NCI-H146 (cell line): ENCODE measurements at places on chromosomes 5 and 9.

GRCh38 chr9:20187318-20187717 is 398.5 kb upstream of the SLC24A2 start:
- no peak for DNase-seq

DNA sequence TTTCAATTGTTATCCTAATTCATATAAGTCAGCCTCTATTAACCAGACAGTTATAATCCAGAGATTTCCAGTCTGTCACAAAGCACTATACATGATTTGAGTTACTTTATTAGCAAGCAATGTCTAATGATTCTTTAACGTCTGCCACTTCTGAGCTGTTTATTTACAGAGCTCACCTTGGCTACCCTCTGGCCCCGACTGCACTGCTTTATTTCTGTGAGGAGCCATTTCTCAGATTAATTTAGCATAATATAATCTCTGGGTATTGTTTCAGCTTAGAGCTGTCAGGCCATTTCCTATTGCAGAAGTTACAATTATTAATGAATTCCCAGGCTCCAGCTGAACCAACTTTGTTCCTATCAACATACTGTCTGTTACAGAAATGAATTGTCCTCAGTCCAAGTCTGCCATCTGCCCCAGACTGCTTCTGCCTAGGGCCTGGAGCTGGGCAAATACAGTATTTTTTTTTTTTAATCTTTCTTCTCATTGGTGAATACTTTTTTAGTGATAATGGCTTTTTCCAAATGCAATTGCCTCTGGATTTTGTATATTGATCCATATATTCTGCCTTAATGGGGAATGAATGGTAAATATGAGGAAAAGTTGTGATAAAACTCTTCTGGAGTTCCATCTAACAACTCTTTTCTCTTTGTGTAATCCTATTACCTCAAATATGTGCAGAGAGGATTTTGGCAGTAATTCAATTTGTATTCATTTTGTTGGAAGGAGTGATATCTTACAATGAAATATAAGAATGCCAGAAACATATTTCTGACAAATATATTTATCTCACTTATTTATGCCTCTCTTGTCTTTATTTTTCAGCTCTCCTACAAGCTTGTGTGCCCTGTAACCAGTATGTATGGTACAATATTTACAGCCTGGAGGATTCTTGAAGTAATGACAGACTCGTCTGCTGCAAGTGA is 104.7 kb downstream of the FOCAD start:
- no peak for DNase-seq

DNA sequence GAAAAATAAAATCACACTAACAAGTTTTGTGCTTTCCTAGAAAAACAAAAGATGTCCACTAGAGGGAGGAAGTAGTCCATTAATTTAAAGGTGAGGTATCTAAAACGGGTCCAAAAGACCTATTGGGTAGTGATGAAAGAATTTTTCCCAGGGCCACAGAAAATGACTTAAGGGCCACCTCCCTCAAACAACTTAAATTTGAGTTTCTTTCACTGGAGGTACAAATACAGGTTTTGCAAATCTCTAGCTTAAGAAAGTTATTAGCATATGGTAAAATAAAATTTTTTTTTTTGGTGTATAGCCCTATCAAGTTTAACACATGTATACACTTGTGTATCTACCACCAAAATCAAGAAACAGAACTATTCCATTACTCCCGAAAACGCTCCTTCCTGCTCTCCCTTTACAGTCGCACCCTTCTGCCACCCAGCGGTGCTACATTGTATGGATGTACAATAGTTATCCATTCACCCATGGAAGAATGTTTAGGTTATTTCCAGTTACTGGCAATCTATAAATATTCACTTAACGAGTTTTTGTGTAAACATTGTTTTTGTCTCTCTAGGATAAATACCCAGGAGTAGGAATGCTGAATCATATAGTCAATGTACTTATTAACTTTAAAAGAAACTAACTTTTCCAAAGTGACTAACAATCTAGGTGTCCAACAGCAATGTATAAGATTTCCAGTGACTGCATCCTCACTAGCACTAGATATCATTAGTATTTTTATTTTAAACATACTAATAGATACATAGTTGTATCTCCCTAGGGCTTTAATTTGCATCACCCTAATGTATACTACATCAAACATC is 21.9 kb downstream of the DEPDC1B start:
- peak; percentile 33 for DNase-seq

DNA sequence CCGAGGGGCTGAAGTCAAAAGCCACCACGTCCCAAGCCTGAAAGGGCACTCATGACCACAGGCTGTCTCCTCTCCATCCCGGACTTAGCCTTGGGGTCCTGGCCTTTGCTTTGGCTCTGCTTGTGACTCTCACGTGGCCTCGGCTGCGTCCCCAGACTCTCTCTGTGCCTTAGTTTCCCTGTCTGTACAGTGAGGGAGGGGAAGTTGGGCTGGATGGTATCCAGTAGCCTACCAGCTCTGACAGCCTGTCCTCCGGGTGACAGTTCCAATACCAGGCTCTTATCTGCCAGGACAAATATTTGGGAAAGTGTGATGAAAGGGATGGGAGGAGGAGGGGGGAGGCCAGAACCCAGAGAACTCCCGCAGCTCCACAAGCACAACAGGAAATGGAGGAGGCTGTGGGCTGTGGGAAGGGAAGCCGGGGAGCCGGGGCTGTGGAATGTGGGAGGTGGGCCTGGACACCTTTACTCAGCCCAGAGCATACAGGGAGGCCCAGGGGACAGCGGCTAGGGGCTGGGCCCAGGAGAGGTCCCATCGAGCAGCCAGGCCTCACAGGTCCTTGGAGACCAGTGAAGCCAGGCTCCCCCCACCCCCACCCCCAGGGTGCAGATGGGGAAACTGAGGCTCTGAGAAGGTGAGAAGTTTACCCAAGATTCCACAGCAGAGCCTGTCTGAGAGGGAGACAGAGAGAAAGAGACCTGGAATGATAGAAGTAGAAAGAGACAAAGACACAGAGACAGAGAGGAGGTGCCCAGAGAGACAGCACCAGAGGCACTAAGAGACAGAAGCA is 18.3 kb downstream of the PDGFRB start:
- no peak for DNase-seq

- DNase-seq, result no peak
Measured at GRCh38 chr5:150398722-150399523, 13.8 kb downstream of the CD74 start.

DNA sequence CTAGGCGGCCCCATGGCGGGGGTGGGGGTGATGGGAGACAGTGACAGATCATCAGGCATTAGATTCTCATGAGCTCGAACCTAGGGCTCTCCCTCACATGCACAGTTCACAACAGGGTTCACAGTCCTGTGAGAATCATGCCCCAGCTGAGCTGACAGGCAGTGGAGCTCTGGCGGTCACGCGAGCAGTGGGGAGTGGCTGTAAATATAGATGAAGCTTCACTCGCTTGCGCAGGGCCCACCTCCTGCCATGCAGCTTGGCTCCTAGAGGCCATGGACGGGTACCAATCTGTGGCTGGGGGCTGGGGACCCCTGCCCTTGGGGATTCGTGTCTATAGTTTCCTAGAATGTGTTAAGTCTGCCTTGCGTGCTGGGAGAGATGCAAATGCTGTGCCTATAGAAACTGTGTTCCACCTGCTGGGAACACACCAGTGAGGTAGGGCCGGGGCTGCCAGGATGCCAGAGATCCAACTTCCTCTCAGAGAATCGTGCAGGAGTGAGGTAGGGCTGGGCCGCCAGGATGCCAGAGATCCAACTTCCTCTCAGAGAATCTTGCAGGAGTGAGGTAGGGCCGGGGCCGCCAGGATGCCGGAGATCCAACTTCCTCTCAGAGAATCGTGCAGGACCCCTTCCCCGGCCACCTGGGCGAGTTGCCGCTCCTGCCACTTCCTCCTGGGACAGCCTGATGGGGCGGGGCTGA is 14.1 kb upstream of the EXOC3 start:
- no peak for DNase-seq

GRCh38 chr9:115513148-115513547 is 395.2 kb upstream of the TNC start:
- DNase-seq, result no peak

DNA sequence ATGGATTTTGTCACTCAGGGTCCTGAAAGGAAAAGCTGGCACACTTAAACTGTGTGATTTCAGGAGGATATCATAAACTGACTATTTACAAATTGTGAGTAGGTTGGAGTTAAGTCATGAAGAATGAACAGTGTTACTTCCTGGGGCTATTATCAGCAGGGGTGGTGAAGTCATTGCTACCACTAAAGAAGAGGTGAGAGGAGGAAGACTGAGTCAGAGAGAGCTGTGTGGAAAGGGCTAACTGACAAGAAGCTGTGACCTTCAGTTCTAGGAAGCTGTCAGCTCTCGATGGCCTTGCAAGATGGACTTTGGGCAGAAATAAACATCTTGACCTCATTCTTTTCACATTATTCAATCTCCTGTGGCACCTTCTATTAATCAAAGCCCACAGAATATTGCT is 72.3 kb upstream of the STARD4 start:
- DNase-seq, result no peak

- DNase-seq, result no peak
Measured at GRCh38 chr5:66881480-66882161, 285.4 kb downstream of the MAST4 start.

- DNase-seq, result no peak
Measured at GRCh38 chr5:139647506-139648204, 494 bp upstream of the CXXC5 start.

DNA sequence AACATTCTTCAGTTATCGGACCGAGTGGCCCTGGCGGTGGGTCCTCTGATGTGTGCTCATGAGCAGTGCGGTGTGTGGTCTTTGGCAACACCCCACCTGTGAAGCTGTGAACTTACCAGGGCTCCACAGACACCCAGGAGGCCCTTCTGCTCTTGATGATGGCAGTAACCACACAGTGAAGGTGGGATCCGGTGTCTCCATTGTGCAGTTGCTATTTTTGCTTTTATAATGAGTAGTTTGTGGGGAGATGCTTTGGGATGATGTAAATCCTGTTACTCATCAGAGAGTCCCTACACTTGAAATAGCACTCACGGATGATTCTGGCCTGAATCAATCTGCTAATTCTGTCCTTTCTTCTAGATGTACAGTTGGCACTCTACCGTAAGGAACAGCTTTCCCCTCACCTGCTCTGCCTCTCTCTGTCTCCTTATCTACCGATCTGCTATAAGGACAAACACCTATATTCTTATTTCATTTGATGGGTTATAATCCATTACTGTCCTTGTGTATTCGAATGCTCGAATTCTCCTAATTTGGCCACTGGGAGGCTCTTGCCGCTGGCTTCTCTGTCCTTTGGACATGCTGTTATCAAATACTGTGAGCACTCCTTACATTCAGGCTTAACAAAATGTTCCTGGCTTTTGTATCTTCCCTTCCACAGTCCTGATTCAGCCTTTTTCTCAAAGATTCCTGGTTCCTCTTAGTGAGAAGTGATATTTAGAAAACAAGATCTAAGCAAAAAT is 20.2 kb downstream of the ATPSCKMT start:
- DNase-seq, result no peak

GRCh38 chr5:68007451-68007850 is 208.1 kb upstream of the PIK3R1 start:
- DNase-seq, result no peak

GRCh38 chr5:14491015-14491915 is 90.3 kb upstream of the OTULINL start:
- no peak for DNase-seq

DNA sequence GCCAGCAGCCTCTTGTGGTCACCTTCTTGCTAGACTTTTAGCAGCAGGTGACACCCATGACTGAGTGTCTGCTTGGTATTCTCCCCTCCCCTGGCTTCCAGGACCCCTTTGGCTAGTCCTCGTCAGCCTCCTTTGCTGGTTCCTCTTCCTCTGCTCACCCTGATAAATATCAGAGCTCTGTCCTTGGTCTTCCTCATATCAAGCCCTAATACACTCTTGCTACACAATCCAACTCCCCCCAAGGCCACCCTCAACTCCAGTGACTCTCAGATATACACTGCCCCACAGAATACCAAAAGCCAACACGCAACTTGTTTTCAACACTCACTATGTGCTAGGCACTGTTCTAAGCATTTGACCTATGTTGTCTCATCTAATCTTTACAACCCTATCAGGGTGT is 30.3 kb upstream of the LCP2 start:
- DNase-seq, result no peak

GRCh38 chr9:125646217-125646616 is 60.8 kb downstream of the MAPKAP1 start:
- DNase-seq, result no peak

DNA sequence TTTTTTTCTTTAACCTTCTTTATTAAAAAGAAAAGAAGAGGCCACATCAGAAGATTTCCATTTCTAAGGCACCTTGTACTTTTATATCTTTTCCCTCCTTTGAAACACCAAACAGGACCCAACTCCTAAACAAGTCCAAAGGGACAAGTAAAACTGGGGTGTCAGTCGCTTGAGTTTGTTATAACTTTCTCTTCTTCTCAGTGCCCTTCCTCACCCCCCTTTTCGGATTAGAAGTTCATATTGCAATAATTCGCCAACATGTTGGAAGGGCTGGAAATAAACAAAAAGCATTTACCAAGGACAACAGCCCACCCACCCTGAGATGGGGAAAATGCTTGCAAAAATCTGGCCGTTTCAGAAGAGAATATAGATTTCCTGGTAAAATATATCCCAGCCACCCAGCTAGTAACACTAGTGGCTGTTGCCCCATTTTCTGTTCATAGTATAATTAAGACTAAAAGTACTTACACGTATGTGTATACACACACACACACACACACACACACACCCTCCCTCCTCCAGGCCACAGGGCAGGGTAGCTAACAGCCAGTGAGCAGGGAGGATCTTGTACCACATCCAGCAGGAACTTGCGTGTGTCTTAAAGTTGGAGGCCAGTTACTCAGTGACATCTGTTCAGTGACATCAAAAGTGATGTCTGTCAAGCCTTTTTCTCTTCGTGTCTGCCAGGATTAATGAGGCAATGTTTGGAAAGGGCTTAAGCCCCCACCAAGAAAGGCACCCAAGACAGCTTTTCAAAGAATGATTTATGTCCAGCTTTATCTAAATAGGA is 149.1 kb upstream of the KLF4 start:
- peak; percentile 72 for DNase-seq

GRCh38 chr9:68953771-68954170 is 60.1 kb downstream of the PRKACG start:
- no peak for DNase-seq

- DNase-seq, result no peak
Measured at GRCh38 chr5:11324521-11325289, 563.7 kb upstream of the DAP start.

- no peak for DNase-seq
Measured at GRCh38 chr9:111825468-111826145, 30.9 kb upstream of the SHOC1 start.

GRCh38 chr5:149893403-149893931 is 51.1 kb downstream of the PDE6A start:
- DNase-seq, result no peak

DNA sequence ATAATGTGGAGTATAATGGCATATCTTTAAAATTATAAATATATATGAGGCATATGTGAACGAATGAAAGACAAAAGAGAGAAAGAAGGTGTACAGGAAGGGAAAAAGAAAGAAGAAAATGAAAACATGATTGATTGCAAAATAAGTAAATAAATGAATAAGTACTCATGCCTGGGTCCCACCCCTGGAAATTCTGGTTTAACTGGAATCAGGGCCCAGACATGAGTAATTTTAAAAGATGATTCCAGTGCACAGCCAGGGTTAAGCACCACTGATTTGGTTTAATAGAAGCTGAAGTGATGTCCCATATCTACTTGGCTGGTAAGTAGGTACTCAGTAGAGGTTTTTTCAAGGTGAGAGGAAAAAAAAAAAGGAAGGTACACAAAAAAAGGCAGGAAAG is 34.0 kb upstream of the HOMER1 start:
- no peak for DNase-seq

- no peak for DNase-seq
Measured at GRCh38 chr9:99628285-99628684, 193.4 kb upstream of the NR4A3 start.

GRCh38 chr5:160442824-160443431 is 21.3 kb downstream of the PTTG1 start:
- no peak for DNase-seq

- no peak for DNase-seq
Measured at GRCh38 chr5:16992006-16992405, 55.9 kb upstream of the MYO10 start.
